SK-N-SH (cell line): ENCODE measurements at places on chromosomes 2 and 18. TPM values are rescaled to one million over a fixed set of nuclear protein-coding genes. Genes with fewer than 3 reads are reported as not detected.

GRCh38 chr18:59132810-59133465, 6.7 kb upstream of the SEC11C start:
- DNase-seq, result no peak
- peaks cover 34% of the 10 kb centered on the region; the same call in 1 of the 2 replicates for H3K27me3 ChIP-seq
- H3K36me3 ChIP-seq, result no peaks in the 10 kb centered on the region

GRCh38 chr2:226838722-226839121, 2.9 kb downstream of the RHBDD1 start:
- peaks cover 24% of the 10 kb centered on the region for H3K36me3 ChIP-seq
- H3K4me1 ChIP-seq, result peaks cover 6% of the 10 kb centered on the region; the same call in 1 of the 2 replicates
- no peak for DNase-seq
- no peak overlapping the region for H3K4me3 ChIP-seq

GRCh38 chr18:28269750-28270149, 92.8 kb upstream of the CDH2 start:
- DNase-seq, result no peak
- no peak overlapping the region for H3K4me3 ChIP-seq
- H3K4me1 ChIP-seq, result no peaks in the 10 kb centered on the region; the same call in 1 of the 2 replicates

The PLGLB1 gene
- 0.46 and 0.89 TPM in 2 replicates for polyA plus RNA-seq

The HOXD12 gene
- polyA plus RNA-seq, result not detected in 2 replicates

The TACR1 gene
- polyA plus RNA-seq, result under 0.01 TPM in 1 of 2 replicates, not detected in the other

GRCh38 chr2:161100211-161100895, 59.9 kb upstream of the TANK start:
- peaks cover 18% of the 10 kb centered on the region; the same call in 1 of the 2 replicates for H3K4me1 ChIP-seq
- no peaks in the 10 kb centered on the region for H3K27me3 ChIP-seq
- H3K27ac ChIP-seq, result no peak overlapping the region
- H3K4me3 ChIP-seq, result no peak overlapping the region

The AOX1 gene
- 3.3 and 4.6 TPM in 2 replicates for polyA plus RNA-seq

The TRIM54 gene
- polyA plus RNA-seq, result 0.28 and 0.36 TPM in 2 replicates

The LAMA1 gene
- 0.07 and 0.11 TPM in 2 replicates for polyA plus RNA-seq

The ATOH8 gene
- polyA plus RNA-seq, result 5.6 and 6.4 TPM in 2 replicates

- no peak overlapping the region for H3K4me3 ChIP-seq
- DNase-seq, result no peak
- no peaks in the 10 kb centered on the region for H3K27me3 ChIP-seq
- H3K4me1 ChIP-seq, result no peaks in the 10 kb centered on the region
- no peaks in the 10 kb centered on the region for H3K36me3 ChIP-seq
These were observed 284.7 kb upstream of the HDAC4 start for GRCh38 chr2:239685556-239685955.

DNA sequence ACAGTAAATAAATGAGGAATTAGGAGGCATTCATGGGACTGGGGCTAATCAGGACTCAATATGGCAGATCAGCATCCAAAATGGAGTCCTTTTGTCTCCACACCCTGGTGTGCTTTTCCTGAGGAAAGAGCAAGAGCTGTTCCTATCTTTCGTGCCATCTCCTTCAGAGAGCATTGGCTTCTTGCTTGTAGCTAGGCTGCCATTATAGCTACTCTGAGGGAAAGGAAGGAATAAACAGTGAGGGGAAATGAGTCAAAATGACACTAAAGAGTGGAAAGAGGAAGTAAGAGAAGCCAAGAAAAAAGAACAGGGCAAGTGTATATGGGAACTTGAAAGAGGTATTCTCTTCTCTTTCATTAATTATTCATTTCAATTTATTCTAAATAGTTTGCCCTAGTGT, 8.4 kb upstream of the NMI start:
- DNase-seq, result no peak
- no peaks in the 10 kb centered on the region for H3K27me3 ChIP-seq
- H3K27ac ChIP-seq, result no peak overlapping the region
- H3K4me3 ChIP-seq, result no peak overlapping the region
- no peaks in the 10 kb centered on the region for H3K36me3 ChIP-seq

DNA sequence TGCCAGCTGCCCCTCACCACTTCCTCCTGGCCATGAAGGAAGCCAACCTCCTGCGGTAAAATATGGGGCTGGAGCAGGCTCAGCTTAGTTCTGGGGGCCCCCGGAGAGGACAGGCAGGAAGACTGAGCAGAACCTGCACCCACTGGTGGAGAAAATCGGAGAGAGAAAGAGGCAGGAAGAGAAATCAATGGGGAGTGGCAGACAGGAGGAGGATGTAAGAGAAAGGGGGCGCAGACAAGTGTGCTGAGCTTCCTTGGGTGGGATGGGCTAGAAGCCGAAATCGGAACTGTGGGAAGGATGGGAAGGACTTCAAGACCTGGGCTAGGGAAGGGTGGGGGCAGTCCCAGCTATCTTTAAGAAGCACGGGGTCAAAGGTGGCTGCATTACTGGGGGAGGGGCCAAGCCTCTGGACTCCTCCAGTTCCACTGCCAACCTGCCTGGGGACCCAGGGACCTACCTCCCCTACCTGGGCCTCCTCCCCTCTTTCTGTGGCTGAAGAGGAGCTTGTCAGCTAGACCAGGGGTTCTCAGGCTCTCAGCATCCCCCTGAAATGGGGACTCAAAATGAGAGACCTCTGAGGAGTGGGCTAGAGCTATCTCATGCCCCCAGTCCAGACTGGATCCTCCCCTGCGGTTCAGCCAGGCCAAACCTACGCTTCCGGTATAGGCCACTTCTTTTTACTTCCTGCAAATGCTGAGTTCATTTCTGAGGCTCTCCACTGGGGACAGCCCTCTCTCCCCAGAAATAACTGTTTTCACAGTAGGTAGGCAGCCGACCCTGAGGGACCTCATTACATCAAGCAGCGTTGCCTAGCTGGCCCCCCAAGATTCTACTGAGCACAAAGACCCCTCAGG, 33.6 kb upstream of the B3GNT7 start:
- H3K4me1 ChIP-seq, result peaks cover 12% of the 10 kb centered on the region
- no peak for DNase-seq
- no peak overlapping the region for H3K4me3 ChIP-seq
- H3K27me3 ChIP-seq, result no peaks in the 10 kb centered on the region
- no peak overlapping the region for H3K27ac ChIP-seq
- H3K36me3 ChIP-seq, result no peaks in the 10 kb centered on the region

DNA sequence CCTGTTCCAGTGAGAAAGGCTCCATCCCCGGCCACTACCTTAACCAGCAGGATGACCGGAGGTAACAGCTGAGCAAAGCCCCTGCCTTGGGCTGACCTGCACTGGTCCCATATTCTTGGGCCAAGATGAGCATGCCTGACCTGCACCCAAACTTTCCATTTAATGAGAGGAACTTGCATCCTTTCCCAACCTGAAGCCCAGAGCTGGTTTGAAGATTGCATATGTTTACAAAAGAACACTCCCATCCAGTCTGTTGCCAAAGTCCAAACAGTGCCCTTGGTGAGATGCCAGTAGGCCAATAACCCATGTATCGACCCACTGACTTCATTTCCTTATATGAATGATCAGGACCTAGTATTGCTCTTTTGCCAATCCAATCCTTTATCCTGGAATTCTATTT, 5.5 kb upstream of the NPAS2 start:
- no peak overlapping the region for H3K27ac ChIP-seq
- no peak overlapping the region for H3K4me3 ChIP-seq
- no peaks in the 10 kb centered on the region; the same call in 1 of the 2 replicates for H3K4me1 ChIP-seq
- no peaks in the 10 kb centered on the region for H3K36me3 ChIP-seq

DNA sequence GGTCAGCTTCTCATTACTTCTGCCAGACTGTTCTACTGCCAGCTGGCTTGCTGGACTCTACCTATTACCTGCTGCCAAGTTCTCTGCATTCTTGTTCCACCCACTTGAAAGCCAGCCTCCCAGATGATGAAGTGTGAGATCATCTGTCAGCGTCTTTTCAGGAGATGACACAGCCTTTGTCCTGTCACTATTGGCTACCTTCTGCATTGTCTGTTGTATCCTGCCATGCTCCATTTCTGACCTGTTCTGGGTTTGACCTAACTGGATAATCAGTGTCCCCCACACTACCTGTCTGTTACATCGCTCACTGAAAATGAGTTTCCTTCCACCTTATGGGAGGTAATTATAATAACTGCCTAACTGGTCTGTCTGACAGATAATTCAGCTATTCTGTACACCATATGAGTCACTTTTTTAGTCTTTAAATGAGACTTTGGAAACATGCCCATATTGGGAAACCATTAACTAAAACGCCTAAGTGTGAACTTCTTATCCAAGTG, 520.6 kb downstream of the METTL4 start:
- no peaks in the 10 kb centered on the region for H3K4me1 ChIP-seq
- H3K36me3 ChIP-seq, result no peaks in the 10 kb centered on the region
- no peak for DNase-seq
- H3K27me3 ChIP-seq, result no peaks in the 10 kb centered on the region
